ENCODE measurements at places on chromosomes 16 and 17. TPM values are rescaled to one million over a fixed set of nuclear protein-coding genes. Genes with fewer than 3 reads are reported as not detected.

- DNase-seq, result no peak
- H3K4me3 ChIP-seq, result no peak overlapping the region
- H3K27ac ChIP-seq, result no peak overlapping the region
- no peaks in the 10 kb centered on the region for H3K4me1 ChIP-seq
- peaks cover 53% of the 10 kb centered on the region for H3K27me3 ChIP-seq
- H3K36me3 ChIP-seq, result no peaks in the 10 kb centered on the region
These were observed 4.7 kb downstream of the OTOP2 start for GRCh38 chr17:74928786-74929185.

- peaks cover 4% of the 10 kb centered on the region for H3K36me3 ChIP-seq
- DNase-seq, result no peak
- no peak overlapping the region for H3K4me3 ChIP-seq
- no peaks in the 10 kb centered on the region for H3K4me1 ChIP-seq
- no peaks in the 10 kb centered on the region for H3K27me3 ChIP-seq
- H3K27ac ChIP-seq, result no peak overlapping the region
These were observed 257.6 kb upstream of the HSBP1 start for GRCh38 chr16:83550183-83550569.

DNA sequence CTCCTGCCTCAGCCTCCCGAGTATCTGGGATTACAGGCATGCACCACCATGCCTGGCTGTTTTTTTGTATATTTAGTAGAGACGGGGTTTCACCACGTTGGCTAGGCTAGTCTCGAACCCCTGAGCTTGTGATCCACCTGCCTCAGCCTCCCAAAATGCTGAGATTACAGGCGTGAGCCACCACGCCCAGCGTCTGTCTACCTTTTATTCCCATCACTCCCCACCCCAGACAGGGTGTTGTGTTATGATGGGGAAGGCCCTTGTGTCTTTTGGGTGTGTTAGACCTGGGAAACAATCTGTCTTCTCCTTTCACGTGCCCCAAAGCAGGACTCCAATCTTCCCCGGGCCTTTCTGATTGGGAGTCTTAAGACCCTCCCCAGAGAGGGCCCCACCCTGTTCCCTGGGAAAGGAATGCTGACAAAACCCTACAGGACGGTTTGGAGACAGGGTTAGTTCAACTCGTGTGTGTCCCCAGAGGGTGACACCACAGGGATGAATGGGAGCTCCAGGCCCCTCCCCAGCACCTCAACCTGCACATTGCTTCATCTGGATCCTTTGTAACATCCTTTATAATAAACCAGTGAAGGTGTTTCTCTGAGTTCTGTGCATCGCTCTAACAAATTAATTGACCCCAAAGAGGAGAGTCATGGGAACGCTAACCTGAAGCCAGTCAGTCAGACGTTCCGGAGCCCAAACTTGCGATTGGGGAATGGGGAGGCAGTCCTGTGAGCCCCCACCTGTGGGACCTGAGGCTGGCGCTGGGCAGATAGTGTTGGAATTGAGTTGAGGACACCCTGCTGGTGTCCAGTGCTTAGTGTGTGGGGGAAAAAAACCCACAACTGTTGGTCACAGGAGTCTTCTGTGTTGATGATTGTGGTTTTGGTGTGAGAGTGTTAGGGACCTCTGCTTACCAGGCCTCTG is 3.2 kb upstream of the ELOB start:
- peaks cover 12% of the 10 kb centered on the region for H3K36me3 ChIP-seq
- H3K27ac ChIP-seq, result no peak overlapping the region
- peaks cover 9% of the 10 kb centered on the region for H3K27me3 ChIP-seq
- DNase-seq, result no peak

DNA sequence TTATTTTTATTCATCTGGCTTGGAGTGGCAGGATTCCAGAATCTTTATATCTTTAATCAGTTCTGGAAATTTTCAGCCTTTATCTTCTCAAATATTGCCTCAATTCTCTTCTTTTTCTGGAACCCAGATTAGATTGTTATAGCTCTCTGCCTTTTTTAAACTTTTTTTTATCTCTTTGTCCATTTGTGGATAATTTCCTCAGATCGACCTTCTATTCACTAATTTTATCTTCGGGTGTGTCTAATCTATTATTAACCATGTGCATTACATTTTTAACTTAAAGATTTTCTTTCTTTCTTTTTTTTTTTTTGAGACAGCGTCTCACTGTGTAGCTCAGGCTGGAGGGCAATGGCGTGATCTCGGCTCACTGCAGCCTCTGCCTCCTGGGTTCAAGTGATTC is 5.2 kb upstream of the ZFP90 start:
- H3K27me3 ChIP-seq, result peaks cover 3% of the 10 kb centered on the region
- no peak overlapping the region for H3K4me3 ChIP-seq
- peaks cover 24% of the 10 kb centered on the region for H3K4me1 ChIP-seq
- peaks cover 27% of the 10 kb centered on the region for H3K36me3 ChIP-seq
- H3K27ac ChIP-seq, result no peak overlapping the region

DNA sequence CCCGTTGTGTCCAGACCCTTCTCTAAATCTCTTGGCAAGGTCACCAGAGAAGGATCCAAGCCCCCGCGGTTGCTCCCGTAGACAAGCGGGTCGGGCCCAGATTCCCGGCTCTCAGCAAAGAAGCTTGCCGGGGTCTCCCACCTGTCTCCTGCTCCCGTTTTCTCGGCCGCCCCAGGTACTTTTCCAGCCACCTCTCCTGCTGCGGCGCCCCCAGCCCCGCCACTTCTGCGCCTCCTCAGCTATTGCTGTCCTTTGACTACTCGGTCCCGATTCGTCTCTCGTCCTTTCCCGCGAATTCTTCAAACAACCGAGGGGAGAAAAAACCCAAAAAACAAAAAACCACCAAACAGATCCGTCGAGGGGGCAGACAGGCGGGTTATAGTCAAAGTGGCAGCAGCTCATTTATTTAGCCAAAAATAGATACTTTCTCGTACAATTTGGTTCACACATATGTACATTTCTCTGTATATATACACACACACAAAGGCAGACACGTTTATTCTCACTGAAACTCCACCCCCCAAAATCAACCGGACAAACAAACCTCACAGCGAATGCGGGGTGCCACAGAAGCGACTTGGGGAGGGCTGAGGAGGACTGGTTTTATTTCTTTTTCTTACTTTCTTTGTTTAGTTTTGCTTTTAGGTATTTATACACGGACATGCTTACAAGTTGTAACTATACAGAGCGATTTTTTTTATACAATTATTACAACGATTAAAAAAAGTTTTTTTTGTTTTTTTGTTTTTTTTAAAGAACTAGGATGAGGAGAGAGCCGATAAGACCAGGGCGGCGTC is 3.5 kb downstream of the IRX3 start:
- peaks cover 23% of the 10 kb centered on the region for H3K4me1 ChIP-seq
- DNase-seq, result no peak
- H3K27ac ChIP-seq, result peak overlapping the region; percentile 57

- peaks cover 25% of the 10 kb centered on the region for H3K36me3 ChIP-seq
- no peak overlapping the region for H3K4me3 ChIP-seq
- DNase-seq, result no peak
- H3K27ac ChIP-seq, result no peak overlapping the region
These were observed 67.7 kb downstream of the NDEL1 start for GRCh38 chr17:8503368-8503767.

DNA sequence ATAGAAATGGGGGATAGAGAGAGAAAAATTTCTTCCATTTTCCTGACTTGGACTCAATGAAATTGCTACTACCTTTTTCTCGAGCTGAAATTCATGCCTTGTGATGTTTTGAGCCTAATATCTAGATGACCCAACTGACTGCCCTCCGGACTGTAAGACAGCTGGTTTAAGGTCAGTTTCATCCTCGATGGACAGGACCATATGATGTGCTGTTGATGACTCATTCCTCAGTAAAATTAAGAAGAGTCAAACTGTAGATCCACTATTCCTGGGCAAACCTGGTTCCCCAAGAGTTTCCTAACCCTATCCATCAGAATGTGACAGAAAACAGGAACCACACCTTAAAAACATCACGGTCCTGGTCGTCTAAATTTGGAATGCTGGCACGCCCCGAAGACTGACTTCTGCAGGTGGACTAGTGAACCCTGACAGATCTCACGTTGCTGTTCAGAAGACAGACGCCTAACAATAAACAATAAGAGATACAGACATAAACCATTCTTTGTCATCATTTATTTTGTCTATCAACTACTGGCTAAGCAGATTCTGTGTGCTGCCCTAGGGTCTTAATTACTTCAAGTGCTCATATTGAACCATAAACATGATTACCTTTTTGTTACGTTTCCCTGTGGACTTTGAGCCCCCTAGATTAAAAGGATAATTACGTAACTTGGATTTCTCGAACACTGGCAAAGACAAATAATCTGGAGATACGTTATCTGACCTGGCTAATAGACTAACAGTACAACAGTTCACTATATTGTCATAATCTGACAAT is 45.1 kb upstream of the NOS2 start:
- peaks cover 16% of the 10 kb centered on the region for H3K27me3 ChIP-seq
- H3K4me3 ChIP-seq, result no peak overlapping the region
- no peak overlapping the region for H3K27ac ChIP-seq
- H3K4me1 ChIP-seq, result no peaks in the 10 kb centered on the region

GRCh38 chr17:379531-380465 is 27.2 kb upstream of the RPH3AL start:
- peaks cover 23% of the 10 kb centered on the region for H3K4me1 ChIP-seq
- no peak overlapping the region for H3K27ac ChIP-seq
- H3K36me3 ChIP-seq, result no peaks in the 10 kb centered on the region
- H3K27me3 ChIP-seq, result peaks cover 16% of the 10 kb centered on the region

DNA sequence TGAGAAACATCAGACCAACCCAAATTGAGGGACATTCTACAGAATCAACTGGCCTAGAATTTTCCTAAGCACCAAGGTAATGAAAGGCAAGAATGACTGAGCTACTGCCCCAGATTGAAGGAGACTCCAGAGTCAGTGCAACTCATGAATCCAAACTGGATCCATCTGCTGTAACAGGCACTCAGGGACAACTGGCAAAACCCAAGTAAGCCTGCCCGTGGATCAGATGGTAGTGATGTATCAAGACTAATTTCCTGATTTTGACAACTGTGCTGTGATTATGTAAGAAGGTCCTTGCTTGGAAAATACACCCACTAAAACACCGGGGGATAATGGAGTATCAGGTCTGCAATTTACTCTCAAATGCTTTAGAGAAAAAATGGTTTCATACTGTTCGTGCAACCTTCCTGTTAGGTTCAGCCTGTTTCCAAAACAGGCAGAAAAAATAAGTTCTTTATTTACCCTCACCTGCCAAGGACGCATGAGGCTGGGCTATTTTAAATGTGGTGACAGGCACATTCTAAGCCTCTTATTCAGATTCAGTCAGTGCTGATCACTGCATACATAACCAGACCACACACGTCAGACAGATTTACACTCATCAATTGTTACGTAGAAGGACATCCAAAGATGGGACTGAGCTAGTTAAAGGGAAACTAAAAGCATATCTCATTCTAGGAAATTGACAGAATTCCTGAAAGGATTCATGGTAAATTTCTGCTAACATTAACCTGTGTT is 7.0 kb downstream of the MBTPS1 start:
- H3K4me1 ChIP-seq, result peaks cover 23% of the 10 kb centered on the region
- no peak overlapping the region for H3K4me3 ChIP-seq
- H3K27me3 ChIP-seq, result no peaks in the 10 kb centered on the region
- DNase-seq, result no peak

GRCh38 chr17:81035521-81036196 is 708 bp downstream of the BAIAP2 start:
- peak overlapping the region; percentile 92 for H3K4me3 ChIP-seq
- DNase-seq, result peak; percentile 14
- peak overlapping the region; percentile 71 for H3K27ac ChIP-seq
- peaks cover 10% of the 10 kb centered on the region for H3K27me3 ChIP-seq
- H3K4me1 ChIP-seq, result peaks cover 55% of the 10 kb centered on the region
- no peaks in the 10 kb centered on the region for H3K36me3 ChIP-seq

GRCh38 chr17:49928837-49929475 is 40.0 kb upstream of the DLX4 start:
- peaks cover 10% of the 10 kb centered on the region for H3K4me1 ChIP-seq
- no peak for DNase-seq
- H3K4me3 ChIP-seq, result no peak overlapping the region
- peaks cover 56% of the 10 kb centered on the region for H3K27me3 ChIP-seq

- H3K4me3 ChIP-seq, result no peak overlapping the region
- DNase-seq, result no peak
- no peaks in the 10 kb centered on the region for H3K27me3 ChIP-seq
These were observed 105.3 kb upstream of the SMURF2 start for GRCh38 chr17:64767269-64767997.

DNA sequence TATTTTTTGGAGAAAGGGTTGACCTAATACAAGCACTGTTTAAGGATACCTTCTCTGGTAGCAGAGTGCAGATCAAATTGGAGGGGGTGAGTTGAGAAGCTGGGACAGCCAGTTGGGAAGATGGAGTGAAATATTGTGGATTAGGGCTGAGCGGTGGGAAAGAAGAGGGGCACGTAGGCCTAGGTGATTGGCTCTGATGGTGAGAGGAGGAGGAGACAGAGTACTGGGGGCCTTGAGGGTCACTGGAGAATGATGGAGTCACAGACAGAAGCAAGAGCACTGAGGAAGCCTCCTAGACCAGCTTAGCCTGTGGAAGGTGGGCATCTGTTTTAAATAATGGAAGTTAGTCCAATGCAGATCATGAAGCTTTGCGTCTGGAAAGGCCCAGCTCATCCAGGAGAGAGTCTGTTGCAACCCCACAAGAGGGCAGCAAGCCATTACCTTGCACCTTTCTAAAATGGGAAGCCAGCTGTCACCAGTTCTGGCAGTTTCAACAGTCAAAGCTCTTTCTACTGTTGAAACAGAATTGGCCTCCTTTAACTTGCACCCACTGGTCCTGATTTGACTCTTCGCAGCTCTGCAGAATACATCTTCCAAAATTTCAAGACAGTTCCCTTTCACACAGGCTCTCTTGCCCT is 11.8 kb downstream of the SLC9A5 start:
- H3K4me1 ChIP-seq, result peaks cover 24% of the 10 kb centered on the region
- peak; percentile 55 for DNase-seq
- H3K27ac ChIP-seq, result peak overlapping the region; percentile 23
- H3K4me3 ChIP-seq, result no peak overlapping the region
- peaks cover 5% of the 10 kb centered on the region for H3K36me3 ChIP-seq
- H3K27me3 ChIP-seq, result peaks cover 6% of the 10 kb centered on the region

- no peak overlapping the region for H3K27ac ChIP-seq
- no peaks in the 10 kb centered on the region for H3K27me3 ChIP-seq
- no peaks in the 10 kb centered on the region for H3K36me3 ChIP-seq
- H3K4me3 ChIP-seq, result no peak overlapping the region
- DNase-seq, result no peak
These were observed 492.2 kb downstream of the CDH11 start for GRCh38 chr16:64629622-64630021.

- peaks cover 17% of the 10 kb centered on the region for H3K4me1 ChIP-seq
- peaks cover 29% of the 10 kb centered on the region for H3K36me3 ChIP-seq
- DNase-seq, result no peak
- no peak overlapping the region for H3K4me3 ChIP-seq
- no peak overlapping the region for H3K27ac ChIP-seq
- H3K27me3 ChIP-seq, result peaks cover 3% of the 10 kb centered on the region
These were observed 161.5 kb upstream of the ZNF267 start for GRCh38 chr16:31712064-31712540.

- no peaks in the 10 kb centered on the region for H3K27me3 ChIP-seq
- no peak overlapping the region for H3K4me3 ChIP-seq
- H3K27ac ChIP-seq, result no peak overlapping the region
These were observed 5.9 kb downstream of the KRT31 start for GRCh38 chr17:41391535-41391934.

- H3K27me3 ChIP-seq, result peaks cover 4% of the 10 kb centered on the region
- no peak overlapping the region for H3K4me3 ChIP-seq
- DNase-seq, result no peak
- H3K36me3 ChIP-seq, result no peaks in the 10 kb centered on the region
These were observed 456.3 kb upstream of the ERCC4 start for GRCh38 chr16:13463619-13464018.

- no peaks in the 10 kb centered on the region for H3K4me1 ChIP-seq
- DNase-seq, result no peak
- peaks cover 3% of the 10 kb centered on the region for H3K27me3 ChIP-seq
- H3K36me3 ChIP-seq, result no peaks in the 10 kb centered on the region
- H3K4me3 ChIP-seq, result no peak overlapping the region
These were observed 40.9 kb upstream of the PVALEF start for GRCh38 chr17:81124377-81124776.

The LRRC59 gene
- total RNA-seq, result 260 TPM

The TBC1D16 gene
- total RNA-seq, result 24.5 TPM

The TNK1 gene
- total RNA-seq, result 0.89 TPM
